Kasumi-1 (cell line): ENCODE measurements at places on chromosomes 11 and 22.

DNA sequence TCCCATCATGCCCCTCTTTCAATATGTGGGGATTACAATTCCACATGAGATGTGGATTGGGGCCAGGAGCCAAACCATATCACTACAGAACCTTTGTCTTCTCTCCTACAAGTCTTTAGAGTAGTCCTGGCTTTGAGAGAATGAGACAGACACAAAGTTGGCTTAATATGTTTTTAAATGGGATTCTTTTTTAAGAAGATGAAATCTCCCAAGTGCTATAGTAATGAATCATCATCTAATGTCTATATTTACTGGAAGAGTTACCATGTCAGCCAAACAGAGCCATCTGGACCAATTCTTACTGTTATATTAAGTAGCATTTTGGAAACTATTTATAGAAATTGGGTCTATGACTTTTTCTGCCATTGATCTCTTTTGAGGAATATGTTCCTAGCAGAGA lies 38.1 kb upstream of the CARD18 start:
- no peak for DNase-seq

DNA sequence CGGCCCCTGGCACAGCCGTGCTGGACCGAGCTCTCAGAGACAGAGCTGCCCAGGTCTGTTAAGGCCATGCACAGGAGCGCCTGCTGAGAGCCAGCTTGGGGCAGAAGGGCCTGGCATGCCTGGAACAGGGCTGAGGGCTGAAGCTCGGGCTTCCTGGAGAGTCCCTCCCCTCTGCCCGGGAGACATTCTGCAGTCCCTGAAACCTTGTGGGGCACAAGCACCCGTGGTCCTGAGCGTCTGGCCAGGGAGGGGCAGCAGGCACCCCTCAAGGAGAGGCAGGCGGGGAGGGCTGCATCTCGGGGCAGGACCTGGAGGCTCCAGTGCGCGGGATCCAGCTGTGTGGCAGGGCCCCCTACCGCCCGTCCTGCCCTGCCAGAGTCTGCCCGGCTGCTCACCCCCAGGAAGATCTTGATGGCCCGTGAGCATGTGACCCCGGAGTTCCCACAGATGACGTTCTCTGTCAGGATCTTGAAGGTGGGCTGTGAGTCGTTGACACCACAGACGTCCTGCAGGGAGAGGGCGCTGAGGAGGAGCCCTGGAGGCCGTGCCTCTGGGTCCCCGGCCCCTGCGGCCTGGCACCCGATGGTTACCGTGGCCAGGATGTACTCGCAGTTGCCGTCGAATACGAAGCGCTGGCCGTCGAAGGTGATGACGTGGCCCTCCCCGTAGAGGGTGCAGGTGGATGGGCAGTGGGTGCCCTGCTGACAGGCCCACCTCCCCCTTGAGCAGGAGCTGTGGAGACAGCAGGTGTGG lies 10.9 kb downstream of the MUC6 start:
- no peak for DNase-seq

DNA sequence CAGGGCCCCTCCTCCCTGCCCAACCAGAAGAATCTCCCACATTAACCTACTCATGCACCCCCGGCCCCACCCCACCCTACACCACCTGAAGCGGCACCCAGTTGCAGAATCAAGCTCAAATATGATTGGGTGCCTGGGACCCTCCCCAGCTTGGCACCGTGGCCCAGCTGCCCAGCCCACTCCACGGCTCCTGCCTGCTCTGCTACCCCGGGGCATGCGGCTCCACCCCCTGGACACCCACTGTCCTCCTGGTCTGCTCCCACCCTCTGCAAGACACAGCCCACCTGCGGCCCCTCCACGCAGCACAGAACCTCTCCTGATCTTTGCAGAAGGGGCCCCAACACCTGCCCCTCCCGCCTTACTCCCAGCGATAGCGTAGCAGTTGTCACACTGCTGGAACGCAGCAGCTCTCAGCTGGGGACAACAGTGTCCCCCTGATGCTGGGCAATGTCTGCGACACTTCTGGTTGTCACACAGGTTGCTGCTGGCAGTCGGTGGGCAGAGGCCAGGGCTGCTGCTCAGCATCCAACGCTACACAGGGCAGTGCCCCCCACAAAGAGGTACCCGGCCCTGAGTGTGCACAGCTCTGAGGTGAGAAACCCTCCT lies 32.0 kb upstream of the TESMIN start:
- DNase-seq = no peak

- DNase-seq = no peak
Measured at GRCh38 chr22:36872866-36873498, 12.2 kb downstream of the NCF4 start.

GRCh38 chr11:61973476-61974162 lies 6.2 kb upstream of the FTH1 start:
- no peak for DNase-seq

DNA sequence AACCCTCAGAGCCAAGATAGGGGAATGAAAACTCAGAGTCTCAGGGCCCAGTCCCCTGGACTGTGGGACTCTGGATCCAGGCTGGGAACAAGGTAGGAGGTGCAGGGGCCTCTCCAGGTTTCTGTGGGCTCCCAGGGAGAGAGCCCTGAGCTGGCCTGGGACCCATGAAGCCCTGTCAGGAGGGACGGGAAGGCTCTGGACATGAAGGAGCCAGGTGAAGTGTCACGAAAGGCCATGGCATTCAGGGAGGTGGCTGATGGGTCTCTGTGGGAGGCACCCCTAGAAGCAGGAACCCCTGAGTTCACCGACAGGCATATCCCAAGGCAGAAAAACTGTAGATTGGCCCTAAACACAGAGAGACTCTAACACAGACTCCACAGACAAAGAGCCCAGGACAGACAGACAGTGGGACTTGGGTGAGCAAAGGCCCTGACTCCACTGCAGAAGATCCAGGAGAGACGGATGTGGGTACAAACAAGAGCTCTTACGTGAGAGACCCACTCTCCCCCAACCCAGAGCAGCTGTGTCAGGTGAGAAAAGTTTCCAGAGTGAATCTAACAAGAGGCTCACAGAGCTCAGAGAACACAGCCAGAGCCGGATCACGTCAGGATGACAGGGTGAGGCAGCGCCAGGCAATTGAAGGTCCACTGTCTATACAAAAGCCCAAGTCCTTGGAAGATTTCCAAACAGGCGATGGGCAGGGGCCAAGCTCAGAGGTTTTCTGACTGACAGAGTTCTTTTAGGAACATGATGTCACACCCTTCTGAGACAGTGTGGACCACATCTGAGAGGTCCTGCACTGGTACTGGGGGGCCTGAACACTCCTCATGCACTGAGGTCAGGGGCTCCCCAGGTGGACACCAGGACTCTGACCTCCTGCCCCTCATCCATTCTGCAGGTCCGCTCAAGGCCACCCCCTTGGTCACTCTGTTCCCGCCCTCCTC lies 27.4 kb downstream of the IGLL5 start:
- DNase-seq = no peak

DNA sequence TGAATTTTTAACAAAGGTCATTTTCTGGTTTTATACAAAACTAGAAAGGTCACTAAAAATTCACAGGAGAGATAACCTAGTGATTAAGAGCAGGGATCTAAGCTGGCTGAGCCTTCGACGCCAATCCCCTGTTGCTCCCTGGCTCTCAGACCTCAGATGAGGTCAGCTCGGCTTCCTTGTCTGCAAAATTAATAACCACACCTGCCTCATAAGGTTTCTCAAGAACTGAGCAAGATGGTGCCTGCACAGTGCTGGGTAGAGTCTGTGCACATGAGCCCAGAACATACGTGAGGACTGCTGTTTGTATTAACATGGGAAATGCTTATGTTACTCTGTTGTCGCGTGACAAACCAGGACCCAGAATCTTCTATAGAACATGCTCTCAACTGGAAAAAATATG lies 24.4 kb upstream of the CD5 start:
- DNase-seq = no peak

DNA sequence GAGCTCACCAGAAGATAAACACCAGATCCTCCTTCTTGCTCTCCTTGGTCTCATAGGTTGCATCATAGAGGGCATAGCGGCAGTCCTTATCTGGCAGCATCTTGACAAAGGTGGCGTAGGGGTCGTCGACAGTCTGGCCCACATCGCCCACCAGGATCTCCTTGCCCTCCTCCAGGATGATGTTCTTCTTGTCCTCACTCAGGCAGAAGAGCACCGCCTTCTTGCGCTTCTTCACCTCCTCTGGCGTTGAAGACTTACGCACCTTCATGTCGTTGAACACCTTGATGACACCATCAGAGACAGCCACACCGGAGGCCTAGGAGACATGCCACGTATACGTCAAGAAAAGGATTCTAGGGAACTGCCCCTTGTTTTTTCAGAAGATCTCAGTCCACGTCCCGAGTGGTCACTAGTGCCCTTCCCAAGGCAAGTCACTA lies 2.0 kb downstream of the CFL1 start:
- DNase-seq = no peak

GRCh38 chr11:120244476-120245365 lies 4.8 kb downstream of the POU2F3 start:
- DNase-seq = no peak

- DNase-seq = no peak
Measured at GRCh38 chr22:28013611-28014010, 94.6 kb upstream of the PITPNB start.

DNA sequence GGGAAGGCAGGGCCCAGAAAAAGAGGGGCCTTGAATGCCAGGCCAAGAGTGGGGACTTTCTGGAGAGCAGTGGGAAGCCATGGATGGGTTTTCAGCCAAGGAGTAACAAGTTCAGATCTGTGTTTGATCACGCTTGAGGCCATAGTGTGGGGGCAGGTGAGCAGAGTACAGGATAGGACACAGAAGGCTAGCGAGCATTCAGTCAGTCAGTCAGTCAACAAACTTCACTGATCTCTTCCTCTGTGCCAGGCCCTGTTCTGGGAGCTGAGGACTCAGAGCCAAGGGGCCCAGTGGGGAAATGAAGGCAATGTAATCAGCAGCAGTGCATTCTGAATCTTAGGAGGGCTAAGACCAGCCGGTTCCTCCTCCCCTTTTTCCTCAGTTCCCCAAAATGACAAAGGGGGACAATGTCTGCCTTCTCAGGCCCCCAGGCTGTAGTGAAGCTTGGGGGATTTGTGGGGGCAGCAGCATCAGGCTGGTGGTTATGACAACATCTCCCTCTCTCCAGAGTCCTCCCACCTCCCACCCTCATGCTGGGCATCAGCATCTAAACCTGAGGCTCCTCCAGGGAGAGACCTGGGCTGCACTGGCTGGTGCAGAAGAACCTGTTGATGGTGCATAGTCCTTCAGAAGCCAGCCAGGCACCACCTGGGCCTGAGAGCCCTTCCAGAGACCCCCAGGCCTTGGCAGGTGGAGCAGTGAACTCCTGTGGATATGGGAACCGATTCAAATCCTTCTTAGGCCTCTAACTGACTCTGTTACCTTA lies 42.9 kb upstream of the TPBGL start:
- DNase-seq = no peak

- DNase-seq = no peak
Measured at GRCh38 chr11:69472541-69473275, 8.8 kb upstream of the LINC01488 start.

- DNase-seq = no peak
Measured at GRCh38 chr11:69205743-69206612, 50.2 kb downstream of the SMIM38 start.

DNA sequence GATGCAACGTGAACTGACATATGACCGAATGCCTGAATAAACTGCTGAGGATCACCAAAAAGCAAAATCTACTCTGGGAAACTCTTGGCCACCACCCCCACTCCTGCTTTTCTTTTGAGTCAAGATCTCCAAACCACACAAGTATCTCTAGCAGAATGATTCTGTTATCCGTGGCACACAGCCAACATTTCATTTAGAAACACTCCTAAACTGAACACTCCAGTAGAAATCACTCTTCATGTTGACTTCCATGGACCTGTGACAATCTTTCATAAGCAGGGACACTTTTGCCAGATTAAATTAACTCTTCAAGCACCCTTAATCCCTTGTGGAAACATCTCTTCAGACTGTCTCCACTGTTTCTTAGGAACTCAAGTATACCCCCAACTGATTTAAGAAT lies 44.4 kb downstream of the VSIG10L2 start:
- DNase-seq = no peak

- no peak for DNase-seq
Measured at GRCh38 chr11:104618954-104619353, 279.3 kb downstream of the CASP12 start.

GRCh38 chr11:120634706-120635105 lies 123.2 kb downstream of the GRIK4 start:
- DNase-seq = no peak

DNA sequence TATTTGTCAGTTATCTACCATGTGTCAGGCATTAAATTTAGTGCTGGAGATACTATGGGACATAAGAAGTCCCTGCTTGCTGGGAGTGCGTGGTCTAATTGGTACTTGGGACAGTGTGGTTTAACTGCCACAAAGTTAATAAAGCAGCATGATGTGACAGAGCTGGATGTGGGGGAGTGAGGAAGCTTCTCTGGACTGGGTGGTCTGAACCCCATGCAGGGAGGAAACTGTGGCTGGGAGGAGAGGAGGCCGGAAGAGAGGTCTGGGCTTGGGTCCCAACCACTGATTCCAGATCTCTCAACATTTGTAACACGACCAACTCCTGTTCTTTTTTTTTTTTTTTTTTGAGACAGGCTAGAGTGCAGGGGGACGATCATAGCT lies 37.1 kb downstream of the ST3GAL4 start:
- peak; percentile 99 for DNase-seq

GRCh38 chr22:19864538-19865106 lies 9.9 kb upstream of the GNB1L start:
- no peak for DNase-seq

- peak; percentile 24 for DNase-seq
Measured at GRCh38 chr11:44780940-44781631, 54.3 kb downstream of the TSPAN18 start.

- no peak for DNase-seq
Measured at GRCh38 chr11:100459811-100460210, 227.3 kb upstream of the ARHGAP42 start.

GRCh38 chr22:21861264-21861848 lies 6.1 kb downstream of the MAPK1 start:
- no peak for DNase-seq

DNA sequence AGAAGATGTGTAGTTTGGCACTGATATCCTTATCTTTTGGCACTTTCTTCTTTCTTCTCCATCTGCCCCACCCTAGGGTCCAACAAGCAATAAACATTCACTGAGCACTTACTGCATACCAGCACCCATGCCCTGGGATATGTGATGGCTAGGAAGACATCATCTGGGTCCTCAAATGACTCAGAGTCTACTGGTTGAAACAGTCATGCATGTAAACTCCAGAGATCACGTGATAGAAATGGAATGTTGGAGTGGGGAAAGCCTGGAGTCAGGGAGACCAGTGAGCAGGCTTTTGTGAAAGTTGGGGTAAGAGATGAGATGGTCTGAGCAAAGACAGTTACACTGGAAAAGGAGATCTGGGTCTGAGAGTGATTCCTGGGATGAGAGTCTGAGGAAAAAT lies 724.9 kb upstream of the TENM4 start:
- DNase-seq = no peak

- DNase-seq = no peak
Measured at GRCh38 chr22:22327723-22328122, 83.1 kb downstream of the VPREB1 start.

- DNase-seq = peak; percentile 85
Measured at GRCh38 chr11:37450613-37451012, 852.6 kb upstream of the RAG2 start.

- no peak for DNase-seq
Measured at GRCh38 chr11:88697139-88697538, 359.6 kb upstream of the CTSC start.
